ENCODE measurements at places on chromosomes 1 and 21. TPM values are rescaled to one million over a fixed set of nuclear protein-coding genes. Genes with fewer than 3 reads are reported as not detected.

RGSL1 gene
- polyA plus RNA-seq, result not detected

S100A8 gene
- polyA plus RNA-seq, result 2.2 TPM

ATAD3C gene
- polyA plus RNA-seq, result 1.2 TPM

LDLRAP1 gene
- 21.1 TPM for polyA plus RNA-seq

BSND gene
- 0.21 TPM for polyA plus RNA-seq

LCE1D gene
- polyA plus RNA-seq, result not detected

GPR3 gene
- 2.2 TPM for polyA plus RNA-seq

OR2T35 gene
- polyA plus RNA-seq, result not detected

OR2L5 gene
- not detected for polyA plus RNA-seq

GRCh38 chr1:213829780-213830179, 158.0 kb upstream of the PROX1 start:
- H3K4me3 ChIP-seq, result no peak overlapping the region
- no peaks in the 10 kb centered on the region for H3K4me1 ChIP-seq
- no peak for DNase-seq
- H3K27me3 ChIP-seq, result no peaks in the 10 kb centered on the region
- H3K27ac ChIP-seq, result no peak overlapping the region

- H3K36me3 ChIP-seq, result no peaks in the 10 kb centered on the region
- DNase-seq, result peak; percentile 27
- H3K4me1 ChIP-seq, result no peaks in the 10 kb centered on the region
- H3K27me3 ChIP-seq, result no peaks in the 10 kb centered on the region
Measured at GRCh38 chr1:204507317-204508105, 8.7 kb upstream of the MDM4 start.

- no peaks in the 10 kb centered on the region for H3K4me1 ChIP-seq
- no peak overlapping the region for H3K4me3 ChIP-seq
- no peaks in the 10 kb centered on the region for H3K27me3 ChIP-seq
- H3K36me3 ChIP-seq, result no peaks in the 10 kb centered on the region
- DNase-seq, result no peak
Measured at GRCh38 chr1:158564608-158565007, 5.8 kb downstream of the OR6P1 start.

GRCh38 chr1:214715126-214715525, 112.1 kb downstream of the CENPF start:
- no peaks in the 10 kb centered on the region for H3K4me1 ChIP-seq
- no peaks in the 10 kb centered on the region for H3K27me3 ChIP-seq
- DNase-seq, result no peak
- no peaks in the 10 kb centered on the region for H3K36me3 ChIP-seq

GRCh38 chr1:233261695-233262094, 33.8 kb downstream of the PCNX2 start:
- no peak for DNase-seq
- no peaks in the 10 kb centered on the region for H3K4me1 ChIP-seq
- no peaks in the 10 kb centered on the region for H3K27me3 ChIP-seq
- H3K4me3 ChIP-seq, result no peak overlapping the region
- H3K27ac ChIP-seq, result peak overlapping the region; percentile 42
- no peaks in the 10 kb centered on the region for H3K36me3 ChIP-seq

- no peaks in the 10 kb centered on the region for H3K27me3 ChIP-seq
- no peak overlapping the region for H3K27ac ChIP-seq
- no peak for DNase-seq
- no peaks in the 10 kb centered on the region for H3K36me3 ChIP-seq
- no peaks in the 10 kb centered on the region for H3K4me1 ChIP-seq
Measured at GRCh38 chr1:50724626-50725286, 235.3 kb downstream of the FAF1 start.

DNA sequence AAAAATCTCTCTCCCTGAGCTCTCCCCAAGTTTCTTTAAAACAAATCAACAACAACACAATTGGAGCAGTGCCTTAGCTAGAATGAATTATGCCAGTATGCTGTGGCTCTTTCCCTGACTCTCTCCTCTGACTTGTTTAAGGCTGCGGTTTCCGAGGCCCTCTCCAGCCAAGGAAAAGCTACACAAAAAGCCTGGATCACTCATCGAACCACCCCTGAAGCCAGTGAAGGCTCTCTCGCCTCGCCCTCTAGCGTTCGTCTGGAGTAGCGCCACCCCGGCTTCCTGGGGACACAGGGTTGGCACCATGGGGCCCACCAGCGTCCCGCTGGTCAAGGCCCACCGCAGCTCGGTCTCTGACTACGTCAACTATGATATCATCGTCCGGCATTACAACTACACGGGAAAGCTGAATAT, 1.9 kb downstream of the S1PR1 start:
- DNase-seq, result peak; percentile 87
- H3K4me3 ChIP-seq, result no peak overlapping the region
- peaks cover 5% of the 10 kb centered on the region for H3K4me1 ChIP-seq
- no peak overlapping the region for H3K27ac ChIP-seq

- H3K4me1 ChIP-seq, result no peaks in the 10 kb centered on the region
- H3K4me3 ChIP-seq, result no peak overlapping the region
- H3K27ac ChIP-seq, result no peak overlapping the region
- no peak for DNase-seq
- H3K36me3 ChIP-seq, result no peaks in the 10 kb centered on the region
- no peaks in the 10 kb centered on the region for H3K27me3 ChIP-seq
Measured at GRCh38 chr1:147794570-147794969, 34.2 kb upstream of the GJA5 start.

DNA sequence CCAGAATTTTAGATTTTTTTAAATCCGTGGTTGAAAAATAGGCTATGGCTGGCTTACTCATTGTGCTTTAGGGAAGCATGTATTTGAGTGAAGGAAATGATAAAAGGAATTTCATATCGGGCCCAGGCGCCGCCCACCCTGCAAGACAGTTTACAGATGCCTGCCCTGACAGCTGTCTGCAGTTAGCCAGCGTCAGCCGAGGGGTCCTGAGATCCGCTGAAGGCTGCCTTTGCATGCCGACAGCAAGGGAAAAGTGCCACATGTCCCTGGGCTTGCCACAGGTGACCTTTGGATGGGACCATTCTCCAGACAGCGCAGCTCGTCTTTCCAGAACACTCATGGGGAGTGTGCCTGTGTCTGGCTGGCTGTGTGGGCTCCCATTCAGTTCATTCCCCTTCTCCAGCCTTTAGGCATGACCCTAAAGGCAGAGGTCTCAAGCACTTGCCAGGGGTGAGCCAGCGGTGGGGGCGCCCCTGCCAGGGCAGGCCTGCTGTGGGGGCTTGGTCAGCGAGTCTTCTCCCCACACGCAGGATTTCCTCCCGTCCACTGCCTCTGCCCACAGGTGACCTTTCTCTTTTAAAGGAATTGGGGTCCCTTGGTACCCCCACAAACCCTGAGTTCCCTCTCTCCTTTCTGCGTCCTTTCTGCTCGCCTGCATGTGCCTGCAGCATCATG, 46.1 kb upstream of the TRAPPC10 start:
- no peaks in the 10 kb centered on the region for H3K36me3 ChIP-seq
- no peak overlapping the region for H3K4me3 ChIP-seq
- no peaks in the 10 kb centered on the region for H3K4me1 ChIP-seq
- H3K27ac ChIP-seq, result no peak overlapping the region

DNA sequence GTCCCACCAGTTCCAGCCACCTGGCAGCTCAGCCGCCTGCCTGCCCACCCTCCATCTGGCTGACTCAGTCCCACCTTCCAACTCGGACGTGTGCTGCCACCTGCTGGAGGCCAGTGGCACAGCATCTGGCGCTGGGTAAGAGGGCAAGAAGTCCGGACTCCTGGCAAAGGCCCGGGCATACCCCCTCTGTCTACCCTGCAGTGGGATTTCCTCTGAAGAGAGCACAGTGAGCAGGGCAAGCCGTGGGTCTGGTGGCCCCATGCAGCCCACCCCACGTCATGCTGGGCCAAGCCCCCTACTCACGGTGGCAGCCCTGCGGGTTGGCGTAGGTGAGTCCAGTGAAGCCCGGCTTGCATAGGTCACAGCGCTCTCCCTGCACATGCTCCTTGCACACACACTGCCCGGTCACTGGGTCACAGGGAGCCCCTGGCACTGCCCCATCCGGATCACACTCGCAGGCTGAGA, 24.5 kb downstream of the LAMB3 start:
- H3K27me3 ChIP-seq, result no peaks in the 10 kb centered on the region
- H3K4me3 ChIP-seq, result no peak overlapping the region
- H3K36me3 ChIP-seq, result no peaks in the 10 kb centered on the region
- peak; percentile 83 for DNase-seq
- H3K4me1 ChIP-seq, result no peaks in the 10 kb centered on the region
- no peak overlapping the region for H3K27ac ChIP-seq

DNA sequence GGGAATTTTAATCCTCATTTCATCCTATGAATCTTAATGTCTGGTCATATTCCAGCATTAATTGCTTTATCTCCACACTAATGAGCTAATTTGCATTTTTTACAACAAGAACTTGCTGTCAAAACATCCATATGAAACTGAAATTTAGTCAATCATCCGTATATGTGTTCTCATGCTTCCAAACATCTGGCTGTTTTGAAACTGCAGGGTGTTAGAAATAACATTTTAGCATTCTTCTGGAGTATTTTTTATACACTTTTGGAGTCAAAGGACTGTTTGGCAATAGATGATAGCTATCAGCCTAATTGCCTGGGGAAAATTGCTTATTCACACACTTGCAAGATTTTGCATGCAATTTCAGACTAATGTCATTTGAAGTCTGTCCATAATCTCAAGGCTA, 1639.3 kb downstream of the KCNT2 start:
- H3K27me3 ChIP-seq, result no peaks in the 10 kb centered on the region
- DNase-seq, result no peak
- H3K27ac ChIP-seq, result no peak overlapping the region
- H3K36me3 ChIP-seq, result no peaks in the 10 kb centered on the region

DNA sequence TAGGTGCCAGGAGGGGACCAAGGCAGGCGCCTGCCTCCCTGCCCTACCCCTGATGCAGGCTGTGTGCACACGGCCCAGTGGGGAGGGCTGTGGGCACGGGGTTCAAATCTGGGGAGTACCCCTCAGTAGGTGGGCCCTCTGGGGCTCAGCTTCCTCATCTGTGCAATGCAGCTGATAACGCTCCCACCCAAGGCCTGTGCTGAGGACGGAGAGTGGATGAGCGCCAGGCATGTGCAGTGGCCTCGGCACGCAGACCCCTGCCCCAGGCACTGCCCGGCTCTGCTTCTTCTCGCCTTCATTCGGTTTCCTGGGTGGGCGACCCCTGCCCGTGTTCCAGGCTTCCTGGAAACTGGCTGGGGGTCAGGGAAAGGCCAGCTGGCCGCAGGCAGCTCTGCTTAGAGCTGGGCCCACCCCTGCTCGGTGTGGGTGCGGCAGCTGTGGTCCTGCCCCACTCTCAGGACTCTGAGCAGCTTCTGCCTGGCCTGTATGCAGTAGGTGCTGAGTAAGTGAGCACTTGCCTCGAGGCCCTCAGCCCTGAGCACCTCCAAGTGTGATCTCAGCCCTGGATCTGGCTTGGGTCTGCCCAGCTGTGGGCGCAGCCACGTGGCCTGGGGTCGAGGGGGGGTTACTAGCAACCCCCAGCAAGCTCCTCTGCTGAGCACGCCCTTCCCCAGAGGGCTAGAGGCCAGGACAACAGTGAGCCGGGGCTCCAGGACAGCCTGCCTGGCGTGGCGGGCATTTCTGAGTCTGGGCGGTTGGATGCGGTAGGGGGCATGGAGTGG, 11.9 kb upstream of the TNFRSF14 start:
- H3K36me3 ChIP-seq, result no peaks in the 10 kb centered on the region
- no peak overlapping the region for H3K4me3 ChIP-seq
- DNase-seq, result no peak
- H3K27me3 ChIP-seq, result no peaks in the 10 kb centered on the region

- no peak overlapping the region for H3K27ac ChIP-seq
- no peaks in the 10 kb centered on the region for H3K4me1 ChIP-seq
- no peaks in the 10 kb centered on the region for H3K27me3 ChIP-seq
- no peaks in the 10 kb centered on the region for H3K36me3 ChIP-seq
- H3K4me3 ChIP-seq, result no peak overlapping the region
- no peak for DNase-seq
Measured at GRCh38 chr1:97827887-97828286, 92.9 kb downstream of the DPYD start.

GRCh38 chr1:189623336-189623735, 854.3 kb downstream of the BRINP3 start:
- H3K27me3 ChIP-seq, result no peaks in the 10 kb centered on the region
- H3K4me1 ChIP-seq, result no peaks in the 10 kb centered on the region
- no peak overlapping the region for H3K27ac ChIP-seq
- no peak for DNase-seq
- H3K4me3 ChIP-seq, result no peak overlapping the region

- H3K4me3 ChIP-seq, result no peak overlapping the region
- peak; percentile 48 for DNase-seq
- H3K36me3 ChIP-seq, result no peaks in the 10 kb centered on the region
- peak overlapping the region; percentile 70 for H3K27ac ChIP-seq
- no peaks in the 10 kb centered on the region for H3K27me3 ChIP-seq
Measured at GRCh38 chr1:24735509-24736375, 9.5 kb upstream of the CLIC4 start.

- peaks cover 9% of the 10 kb centered on the region for H3K27me3 ChIP-seq
- H3K27ac ChIP-seq, result no peak overlapping the region
- H3K4me1 ChIP-seq, result no peaks in the 10 kb centered on the region
- H3K4me3 ChIP-seq, result no peak overlapping the region
- no peaks in the 10 kb centered on the region for H3K36me3 ChIP-seq
Measured at GRCh38 chr1:57908147-57908890, 484.5 kb upstream of the DAB1 start.

- no peak overlapping the region for H3K27ac ChIP-seq
- H3K36me3 ChIP-seq, result no peaks in the 10 kb centered on the region
- no peak for DNase-seq
Measured at GRCh38 chr21:32993894-32994293, 31.8 kb upstream of the OLIG2 start.
